ENCODE measurements at places on chromosomes 7 and 10.

GRCh38 chr7:26485367-26485934 lies 193.8 kb downstream of the SNX10 start:
- no peak for DNase-seq

GRCh38 chr10:22833781-22834180 lies 94.1 kb upstream of the ARMC3 start:
- no peak for DNase-seq

GRCh38 chr10:108132303-108132702 lies 967.8 kb upstream of the SORCS1 start:
- no peak for DNase-seq

DNA sequence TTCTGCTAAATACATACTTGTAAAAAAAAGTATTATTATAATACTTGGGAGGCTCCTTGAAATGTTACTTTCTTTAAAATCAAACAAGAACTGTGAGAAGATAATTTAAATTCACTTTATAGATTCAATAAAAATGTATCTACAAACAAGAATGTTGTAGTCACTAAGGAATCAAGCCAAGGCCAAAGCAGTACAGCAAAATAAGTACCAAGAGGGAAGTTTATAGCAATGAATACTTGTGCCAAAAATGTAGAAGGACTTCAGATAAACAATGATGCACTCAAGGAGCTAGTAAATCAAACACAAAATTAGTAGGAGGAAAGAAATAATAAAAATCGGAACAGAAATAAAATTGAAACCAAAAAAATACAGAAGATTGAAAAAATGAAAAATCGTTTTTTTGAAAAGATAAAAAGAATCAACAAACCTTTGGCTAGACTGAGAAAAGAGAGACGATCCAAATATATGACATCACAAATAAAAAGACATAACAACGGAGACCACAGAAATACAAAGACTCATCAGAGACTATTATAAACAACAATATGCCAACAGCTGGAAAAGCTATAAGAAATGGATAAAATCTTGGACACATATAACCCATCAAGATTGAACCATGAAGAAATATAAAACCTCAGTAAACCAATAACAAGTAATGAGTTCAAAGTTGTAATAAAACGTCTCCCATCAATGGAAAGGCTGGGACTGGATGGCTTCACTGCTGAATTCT lies 286.0 kb upstream of the TMEM229A start:
- DNase-seq = no peak

DNA sequence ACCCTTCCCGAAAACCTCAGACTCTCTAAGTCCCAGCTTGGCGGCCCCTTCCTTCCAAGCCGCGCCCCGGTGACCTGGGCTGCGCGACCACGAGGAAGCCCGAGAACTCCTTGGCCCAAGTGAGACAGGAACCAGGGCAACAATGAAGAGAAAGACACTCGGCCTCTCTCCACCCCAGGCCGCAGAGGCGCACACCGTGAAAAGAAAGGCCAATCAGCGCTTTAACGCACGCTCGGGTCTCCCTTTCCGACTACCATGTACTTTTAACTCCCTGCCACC lies 166.4 kb upstream of the PPP1R3A start:
- no peak for DNase-seq

GRCh38 chr7:147804032-147804431 lies 786.5 kb upstream of the C7orf33 start:
- no peak for DNase-seq

DNA sequence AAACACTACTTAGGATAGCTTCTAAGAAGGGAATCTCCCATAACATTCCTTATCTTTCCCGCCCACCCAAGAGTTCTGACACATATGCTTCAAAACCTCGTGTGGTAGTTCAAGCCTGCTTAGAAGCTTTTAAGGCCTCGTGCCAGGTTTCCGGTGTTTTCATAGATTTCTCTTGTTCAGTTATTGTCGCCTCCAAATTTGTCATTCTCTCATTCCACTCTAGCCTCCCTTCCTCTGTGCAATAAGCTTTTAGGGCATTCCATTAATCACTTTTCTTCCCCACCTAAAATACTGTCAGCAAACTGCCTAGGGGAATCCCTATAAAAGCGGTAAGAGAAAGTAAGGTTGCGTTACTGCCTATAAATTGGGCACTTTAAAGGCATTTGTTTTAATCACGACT lies 718 bp upstream of the BPGM start:
- no peak for DNase-seq
